ENCODE measurements at places on chromosomes 7 and 10. TPM values are rescaled to one million over a fixed set of nuclear protein-coding genes. Genes with fewer than 3 reads are reported as not detected.

The MPP7 gene
- total RNA-seq, result 20.2 TPM

The SFRP4 gene
- total RNA-seq, result not detected

The MSMB gene
- not detected for total RNA-seq

DNA sequence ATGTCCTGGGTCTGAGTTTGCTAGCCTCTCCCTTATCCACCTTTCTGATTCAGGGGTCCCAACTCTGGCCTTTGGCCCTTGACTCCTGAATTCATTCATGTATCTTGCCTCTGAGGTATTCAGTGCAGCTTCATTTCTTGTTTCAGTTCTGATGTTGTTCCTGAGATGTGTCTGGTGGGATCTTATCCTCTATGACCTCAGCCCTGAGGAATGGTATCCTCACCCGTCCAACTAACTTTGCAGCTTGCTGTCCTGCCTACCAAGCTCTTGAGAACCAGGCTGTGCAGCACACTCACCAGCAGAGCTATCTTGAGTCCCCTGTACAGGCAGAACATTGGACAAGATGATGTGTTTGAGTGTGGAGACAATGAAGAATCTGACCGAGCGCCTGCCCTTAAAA, 13.8 kb downstream of the SUFU start:
- no peaks in the 10 kb centered on the region for H3K27me3 ChIP-seq
- no peak overlapping the region for H3K27ac ChIP-seq
- no peak overlapping the region for H3K4me3 ChIP-seq
- peaks cover 4% of the 10 kb centered on the region for H3K4me1 ChIP-seq
- DNase-seq, result no peak

DNA sequence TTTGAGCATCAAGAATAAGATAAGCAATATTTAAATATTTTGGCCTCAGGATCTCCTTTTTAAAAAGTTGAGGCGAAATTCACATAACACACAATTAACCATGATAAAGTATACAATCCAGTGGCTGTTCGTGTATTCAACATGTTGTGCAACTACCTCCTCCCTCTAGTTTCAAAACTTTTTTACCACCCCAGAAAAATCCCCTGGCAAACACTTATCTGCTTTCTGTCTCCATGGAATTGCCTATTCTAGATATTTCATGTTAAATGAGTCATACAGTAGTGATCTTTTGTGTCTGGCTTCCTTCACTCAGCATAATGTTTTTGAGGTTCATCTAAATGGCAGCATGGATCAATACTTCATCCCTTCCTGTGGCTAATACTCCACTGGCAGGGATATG, 31.8 kb upstream of the IL15RA start:
- H3K4me1 ChIP-seq, result peaks cover 14% of the 10 kb centered on the region
- no peak overlapping the region for H3K27ac ChIP-seq
- no peak for DNase-seq
- no peak overlapping the region for H3K4me3 ChIP-seq
- peaks cover 41% of the 10 kb centered on the region for H3K36me3 ChIP-seq
- no peaks in the 10 kb centered on the region for H3K27me3 ChIP-seq

GRCh38 chr10:34778237-34778636, 36.9 kb downstream of the PARD3 start:
- peaks cover 19% of the 10 kb centered on the region for H3K27me3 ChIP-seq
- H3K36me3 ChIP-seq, result no peaks in the 10 kb centered on the region
- H3K4me3 ChIP-seq, result no peak overlapping the region

- H3K27me3 ChIP-seq, result no peaks in the 10 kb centered on the region
- no peak for DNase-seq
- peak overlapping the region; percentile 97 for H3K27ac ChIP-seq
- peaks cover 25% of the 10 kb centered on the region for H3K36me3 ChIP-seq
- peak overlapping the region; percentile 81 for H3K4me3 ChIP-seq
- H3K4me1 ChIP-seq, result peaks cover 76% of the 10 kb centered on the region
These were observed 85.4 kb upstream of the PDGFA start for GRCh38 chr7:604884-605531.

GRCh38 chr10:62302760-62303159, 34.1 kb upstream of the RTKN2 start:
- no peaks in the 10 kb centered on the region for H3K36me3 ChIP-seq
- no peaks in the 10 kb centered on the region for H3K27me3 ChIP-seq
- H3K27ac ChIP-seq, result no peak overlapping the region
- no peak overlapping the region for H3K4me3 ChIP-seq

DNA sequence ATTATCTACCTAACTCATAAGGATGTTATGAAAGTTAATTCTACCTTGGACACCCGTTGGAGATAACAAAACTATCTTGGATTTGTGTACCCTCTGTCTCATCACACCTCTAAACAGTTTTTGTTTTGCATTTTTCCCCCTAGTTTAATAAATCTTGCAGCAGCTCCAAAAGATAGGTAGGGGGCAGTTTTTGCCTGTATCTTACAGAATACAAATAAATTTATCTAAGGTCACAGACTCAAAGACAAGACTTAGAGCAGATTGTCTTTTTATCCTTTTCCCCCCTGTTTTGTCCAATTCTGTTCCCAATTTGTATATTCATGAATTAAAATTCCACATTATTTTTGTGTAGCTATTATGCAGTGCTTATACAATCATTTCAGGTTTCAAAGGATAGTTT, 5.0 kb upstream of the SORCS1 start:
- peaks cover 1% of the 10 kb centered on the region for H3K4me1 ChIP-seq
- no peak for DNase-seq
- no peak overlapping the region for H3K27ac ChIP-seq

DNA sequence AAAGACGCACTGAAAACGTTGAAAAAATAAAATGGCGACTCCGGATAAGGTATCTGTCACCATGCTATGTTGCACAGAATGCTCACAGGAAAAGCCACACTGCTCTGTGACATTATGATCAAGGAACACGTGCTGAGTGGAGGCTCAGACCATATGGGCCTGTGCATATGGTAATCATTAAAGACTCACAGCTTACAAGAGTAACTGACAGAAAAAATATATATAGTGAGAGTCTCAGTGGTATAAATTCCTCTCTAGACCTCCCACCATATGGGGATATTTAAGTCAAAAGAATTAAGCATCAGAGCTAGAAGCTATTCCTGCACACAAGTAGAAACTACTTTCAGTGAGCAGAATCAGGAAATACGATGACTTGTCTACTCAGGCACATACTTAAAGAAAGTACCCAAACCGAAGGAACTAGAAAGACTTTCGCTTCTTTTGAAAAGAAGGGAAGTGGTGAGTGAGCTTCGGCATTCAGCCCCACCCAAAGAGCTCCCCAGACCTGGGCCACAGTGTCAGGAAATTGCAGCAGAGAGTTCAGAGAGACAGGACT, 65.1 kb upstream of the MPP7 start:
- peaks cover 54% of the 10 kb centered on the region for H3K4me1 ChIP-seq
- peak; percentile 81 for DNase-seq
- H3K36me3 ChIP-seq, result peaks cover 20% of the 10 kb centered on the region
- H3K27me3 ChIP-seq, result no peaks in the 10 kb centered on the region
- peak overlapping the region; percentile 96 for H3K27ac ChIP-seq

DNA sequence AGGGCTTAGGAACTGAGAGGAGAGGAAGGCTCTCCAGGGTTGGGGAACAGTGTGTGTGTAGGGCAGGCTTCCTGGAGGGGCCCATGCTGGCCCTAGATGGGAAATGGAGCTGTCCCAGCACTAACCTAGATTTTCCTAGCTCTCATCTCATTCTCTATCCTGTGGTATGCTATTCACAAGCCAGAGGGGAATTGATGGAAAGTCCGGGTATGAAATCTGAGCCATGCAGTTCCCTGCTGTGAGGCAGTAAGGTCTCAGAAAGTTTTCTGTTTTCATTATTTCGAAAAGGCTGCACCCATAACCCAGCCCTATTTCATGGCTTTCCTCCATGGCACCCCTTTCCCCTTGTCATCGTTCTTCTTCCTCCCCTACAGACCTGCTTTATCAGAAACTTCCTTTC, 220.3 kb downstream of the RPS24 start:
- H3K27ac ChIP-seq, result no peak overlapping the region
- H3K36me3 ChIP-seq, result no peaks in the 10 kb centered on the region

DNA sequence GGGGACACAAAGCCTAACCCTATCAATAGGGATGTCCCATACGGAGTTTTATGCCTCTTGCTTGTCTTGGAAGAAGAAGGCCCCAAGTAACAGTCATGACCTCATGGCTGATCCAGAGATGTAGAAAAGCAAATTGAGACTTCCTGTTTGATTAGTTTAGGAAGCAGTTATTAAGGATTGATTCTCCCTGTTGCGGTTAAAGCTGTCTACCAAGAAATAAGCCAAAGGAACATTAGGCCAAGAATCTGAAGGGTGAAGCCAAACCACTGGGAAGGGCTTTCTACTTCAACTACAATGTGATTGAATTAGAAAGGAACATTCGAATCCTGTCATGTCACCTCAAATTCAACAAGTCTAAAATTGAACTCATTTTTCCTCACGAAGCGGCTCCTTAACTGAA, 60.5 kb upstream of the AGBL3 start:
- no peaks in the 10 kb centered on the region for H3K27me3 ChIP-seq
- no peak for DNase-seq
- no peak overlapping the region for H3K4me3 ChIP-seq
- H3K4me1 ChIP-seq, result no peaks in the 10 kb centered on the region
- no peaks in the 10 kb centered on the region for H3K36me3 ChIP-seq

DNA sequence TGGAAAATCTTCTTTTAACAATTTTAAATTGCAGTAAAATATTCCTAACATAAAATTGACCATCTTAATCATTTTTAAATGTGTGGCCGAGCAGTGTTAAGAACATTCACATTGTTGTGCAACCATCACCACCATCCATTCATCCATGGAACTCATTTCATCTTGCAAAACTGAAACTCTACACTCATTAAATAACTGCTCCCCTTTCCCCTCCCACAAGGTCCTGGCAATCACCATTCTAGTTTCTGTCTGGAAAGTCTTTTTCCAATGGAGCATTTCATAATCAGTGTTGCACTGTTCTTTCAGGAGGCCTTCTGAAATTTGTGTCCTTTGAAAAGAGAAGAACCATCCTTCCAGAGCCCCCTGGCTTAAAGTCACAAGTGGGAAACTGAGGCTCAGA, 233.1 kb downstream of the PLXNA4 start:
- no peak overlapping the region for H3K4me3 ChIP-seq
- DNase-seq, result no peak
- H3K36me3 ChIP-seq, result no peaks in the 10 kb centered on the region
- H3K27ac ChIP-seq, result no peak overlapping the region
- no peaks in the 10 kb centered on the region for H3K4me1 ChIP-seq

GRCh38 chr10:16867556-16867955, 50.3 kb upstream of the RSU1 start:
- DNase-seq, result no peak
- H3K4me1 ChIP-seq, result no peaks in the 10 kb centered on the region
- no peaks in the 10 kb centered on the region for H3K27me3 ChIP-seq
- no peak overlapping the region for H3K27ac ChIP-seq
- H3K4me3 ChIP-seq, result no peak overlapping the region

DNA sequence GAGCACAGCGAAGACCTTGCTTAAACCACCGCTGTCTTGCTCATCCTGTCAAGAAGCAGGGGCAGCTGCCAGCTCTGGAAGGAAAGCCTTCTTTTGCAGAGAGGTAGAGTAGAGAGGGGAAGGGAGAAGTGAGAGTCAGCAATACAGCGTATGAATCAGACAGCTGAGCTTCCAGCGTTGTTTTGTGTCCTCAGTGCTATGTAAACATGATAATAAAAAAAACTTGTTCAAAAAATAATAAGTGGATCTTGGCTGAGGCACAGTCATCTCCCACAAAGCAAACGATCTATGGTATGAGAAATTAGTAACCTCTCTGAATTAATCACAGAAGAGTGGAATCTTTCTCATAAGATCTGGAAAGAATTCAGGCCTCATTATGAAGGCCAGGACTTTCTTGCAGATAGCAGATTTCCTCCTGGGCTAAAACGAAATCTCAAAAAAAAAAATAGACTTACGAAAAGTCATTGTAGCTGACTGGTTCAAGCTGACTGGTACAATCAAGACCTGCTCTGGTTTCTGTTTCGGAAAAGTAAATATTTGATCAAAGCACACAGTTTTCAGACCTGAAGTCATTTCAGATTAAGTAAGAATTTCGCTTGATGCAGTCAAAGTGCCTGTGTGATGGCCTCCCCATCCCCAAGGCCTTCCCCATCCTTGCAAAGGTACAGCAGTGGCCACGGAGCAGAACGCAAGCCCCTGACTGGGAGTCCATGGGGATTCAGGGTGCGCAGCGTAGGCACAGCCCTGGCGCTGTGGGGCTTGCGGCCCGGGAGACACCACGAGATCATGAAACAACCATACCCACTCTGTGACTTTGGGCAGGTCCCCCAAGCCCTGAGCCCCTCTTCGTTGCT, 29.4 kb downstream of the CHST15 start:
- no peaks in the 10 kb centered on the region for H3K36me3 ChIP-seq
- peaks cover 33% of the 10 kb centered on the region for H3K4me1 ChIP-seq
- peak overlapping the region; percentile 19 for H3K4me3 ChIP-seq
- H3K27ac ChIP-seq, result peak overlapping the region; percentile 46
- H3K27me3 ChIP-seq, result no peaks in the 10 kb centered on the region
- DNase-seq, result no peak
